RCC 7860 (cell line): ENCODE measurements at places on chromosomes 7 and 10.

- peak; percentile 45 for DNase-seq
Measured at GRCh38 chr7:156816943-156817572, 75.9 kb downstream of the LMBR1 start.

- DNase-seq = no peak
Measured at GRCh38 chr7:150897502-150898474, 45.5 kb downstream of the AOC1 start.

GRCh38 chr10:124944982-124945381, 3.1 kb downstream of the ZRANB1 start:
- no peak for DNase-seq

GRCh38 chr10:14571866-14572507, 202.7 kb downstream of the FAM107B start:
- DNase-seq = no peak

- peak; percentile 65 for DNase-seq
Measured at GRCh38 chr10:110358869-110359629, 54.3 kb upstream of the SMNDC1 start.

DNA sequence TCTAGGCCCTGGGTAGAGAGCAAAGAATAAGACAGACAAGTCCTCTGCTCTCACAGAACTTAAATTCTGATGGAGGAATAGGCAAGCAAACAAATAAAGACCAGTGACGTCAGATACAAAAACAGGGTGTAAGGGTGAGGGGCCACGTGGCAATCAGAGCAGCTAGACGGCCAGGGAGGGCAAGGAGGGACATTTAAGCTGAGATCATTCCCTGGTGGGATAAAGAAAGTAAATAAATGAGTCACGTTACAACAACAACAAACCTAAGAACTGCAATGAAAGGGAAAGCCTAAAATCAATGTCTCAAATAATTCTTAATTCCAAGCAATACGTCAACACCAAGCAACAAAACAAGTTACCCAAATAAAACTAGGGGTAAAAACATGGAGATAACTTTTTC, 21.8 kb downstream of the STN1 start:
- DNase-seq = no peak

DNA sequence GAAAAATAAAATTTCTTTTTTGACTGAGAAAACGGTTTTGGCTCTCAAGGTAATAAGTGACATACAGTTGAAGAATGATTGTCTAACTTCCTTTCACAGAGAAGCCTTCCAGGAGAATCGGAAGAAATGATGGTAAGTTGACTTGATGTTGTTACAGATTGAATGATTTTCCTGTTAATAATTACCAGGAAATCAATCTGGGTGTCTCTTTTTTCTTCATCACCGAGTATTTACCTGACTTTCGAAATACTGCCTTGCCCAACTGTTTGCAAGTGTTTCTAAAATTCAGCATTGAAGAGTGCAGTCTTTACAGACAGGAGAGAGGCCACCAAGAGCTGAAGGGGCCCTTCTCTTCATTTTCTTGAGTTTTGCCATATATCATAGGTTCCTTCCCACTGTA, 4.0 kb downstream of the ITIH2 start:
- peak; percentile 30 for DNase-seq

DNA sequence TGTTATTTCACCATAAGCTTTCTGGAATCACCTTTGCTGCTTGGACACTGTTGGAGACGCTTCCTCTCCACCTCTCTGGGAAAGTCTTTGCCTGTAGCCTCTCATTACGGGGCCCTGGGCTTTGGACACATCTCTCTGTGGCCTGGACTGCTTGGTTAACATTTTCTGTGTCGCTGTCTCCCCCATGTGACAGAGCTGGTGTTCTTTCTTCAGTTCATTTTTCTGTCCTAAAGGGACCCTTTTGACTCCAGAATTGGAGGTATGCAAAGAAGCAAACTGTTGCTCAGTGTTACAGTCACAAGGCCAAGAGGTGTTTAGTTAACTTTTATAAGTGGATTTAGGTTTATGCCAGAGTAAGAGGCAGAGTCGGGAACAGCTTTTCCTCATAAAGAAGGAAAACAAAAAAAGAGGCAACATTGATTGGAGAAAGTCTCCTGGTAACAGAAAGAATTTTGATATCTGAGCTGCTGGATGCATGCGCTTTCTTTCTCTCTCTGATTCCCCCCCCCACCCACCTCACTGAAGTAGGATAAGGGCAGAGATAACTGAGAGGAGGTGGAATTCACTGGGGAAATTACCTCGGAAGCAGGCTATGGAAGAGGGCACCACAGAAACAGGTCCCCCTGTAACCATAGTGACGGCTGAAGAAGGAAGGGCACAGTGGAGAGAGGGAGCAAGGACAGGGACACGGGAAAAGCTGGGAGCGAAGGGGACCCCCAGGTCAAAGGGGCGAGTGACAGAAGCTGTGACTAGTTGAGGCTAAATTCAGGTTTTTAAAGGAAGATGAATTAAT, 57.8 kb downstream of the LGI1 start:
- DNase-seq = no peak

- DNase-seq = no peak
Measured at GRCh38 chr7:100693312-100694097, 545 bp downstream of the GIGYF1 start.

DNA sequence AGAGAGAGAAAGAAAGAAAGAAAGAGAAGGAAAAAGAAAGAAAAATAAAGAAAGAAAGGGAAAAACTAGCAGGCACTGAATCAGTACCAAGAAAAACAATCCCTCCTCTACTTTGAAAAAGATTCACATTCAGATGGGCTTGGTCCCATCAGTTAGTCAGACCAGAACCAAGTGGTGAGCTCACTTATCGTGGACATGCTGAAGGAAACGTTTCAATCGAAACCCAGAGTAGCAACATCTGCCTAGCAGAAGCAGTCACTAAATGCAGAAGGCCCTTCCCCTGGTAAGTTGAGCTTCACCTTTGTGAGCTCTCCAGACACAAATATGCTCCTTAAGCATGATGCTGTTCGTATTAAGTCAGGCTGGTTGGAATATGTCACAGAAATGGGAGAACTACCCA, 167.7 kb downstream of the TRIL start:
- DNase-seq = no peak

GRCh38 chr7:88795553-88795952, at the start of gene TEX47:
TEX47 (minus strand) TSS chr7:88795737; CDS start chr7:88794942, 795 bp downstream.
- no peak for DNase-seq

GRCh38 chr7:83155407-83155806, 7.3 kb downstream of the PCLO start:
- no peak for DNase-seq

- DNase-seq = no peak
Measured at GRCh38 chr7:95609277-95609971, 13.1 kb upstream of the PDK4 start.

DNA sequence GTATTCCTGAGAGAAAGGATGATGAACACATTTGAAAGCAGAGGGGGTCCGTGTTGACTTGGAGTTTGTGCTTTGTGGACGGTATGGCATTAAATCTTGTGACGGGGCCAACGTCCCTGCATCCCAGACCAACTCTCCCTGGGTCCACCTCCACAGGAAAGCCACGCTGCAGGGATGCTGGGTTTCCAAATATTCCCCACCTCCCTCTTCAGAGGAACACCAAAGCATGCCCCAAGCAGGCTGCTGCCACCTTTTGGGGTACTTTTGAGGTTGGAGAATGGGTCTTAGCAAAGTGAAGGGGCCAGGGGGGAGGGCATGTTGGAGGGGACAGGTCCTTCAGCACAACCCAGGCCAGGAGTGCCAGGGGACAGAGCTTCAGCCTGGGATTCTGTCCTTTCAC, 504.4 kb downstream of the TCERG1L start:
- no peak for DNase-seq

- DNase-seq = no peak
Measured at GRCh38 chr10:124329362-124329761, 89.4 kb downstream of the OAT start.

DNA sequence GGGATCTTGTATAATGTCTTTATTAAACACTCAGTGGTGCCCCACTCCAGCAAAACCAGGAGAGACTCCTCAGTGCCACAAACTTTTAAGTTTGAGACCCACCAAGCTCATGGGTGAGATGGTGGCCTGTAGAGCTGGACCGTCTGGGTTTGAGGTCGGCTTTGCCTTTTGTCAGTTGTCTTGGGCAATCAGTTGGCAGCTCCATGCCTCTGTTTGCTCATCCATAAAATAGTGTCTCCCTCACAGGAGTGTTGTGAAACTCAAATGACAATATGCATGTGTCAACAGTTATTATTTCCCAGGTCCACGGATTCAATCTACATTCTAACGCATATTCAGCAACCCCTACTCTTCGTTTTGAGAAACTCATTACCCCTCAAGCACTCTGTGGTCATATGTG, 367.8 kb upstream of the C7orf33 start:
- DNase-seq = no peak

- peak; percentile 59 for DNase-seq
Measured at GRCh38 chr7:33982425-33982786, 77.1 kb downstream of the BMPER start.

DNA sequence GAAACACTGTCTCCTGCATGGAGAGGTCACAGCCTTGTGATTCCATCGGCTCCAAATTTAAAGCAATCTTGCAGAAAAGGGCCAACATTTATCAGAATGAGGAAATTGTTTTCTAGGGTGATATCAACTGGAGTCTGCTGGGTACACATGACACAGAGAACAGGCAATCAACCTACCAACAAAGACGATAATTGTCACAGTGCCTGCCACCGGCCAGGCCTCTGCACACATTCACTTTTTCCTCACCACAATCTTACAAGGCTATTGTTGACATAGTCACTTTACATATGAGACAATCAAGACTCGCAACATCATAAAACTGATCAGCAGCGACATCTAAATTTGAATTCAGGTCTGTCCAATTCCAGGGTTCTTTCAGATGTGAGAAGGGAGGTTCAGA, 189.4 kb downstream of the KCNMA1 start:
- DNase-seq = no peak

DNA sequence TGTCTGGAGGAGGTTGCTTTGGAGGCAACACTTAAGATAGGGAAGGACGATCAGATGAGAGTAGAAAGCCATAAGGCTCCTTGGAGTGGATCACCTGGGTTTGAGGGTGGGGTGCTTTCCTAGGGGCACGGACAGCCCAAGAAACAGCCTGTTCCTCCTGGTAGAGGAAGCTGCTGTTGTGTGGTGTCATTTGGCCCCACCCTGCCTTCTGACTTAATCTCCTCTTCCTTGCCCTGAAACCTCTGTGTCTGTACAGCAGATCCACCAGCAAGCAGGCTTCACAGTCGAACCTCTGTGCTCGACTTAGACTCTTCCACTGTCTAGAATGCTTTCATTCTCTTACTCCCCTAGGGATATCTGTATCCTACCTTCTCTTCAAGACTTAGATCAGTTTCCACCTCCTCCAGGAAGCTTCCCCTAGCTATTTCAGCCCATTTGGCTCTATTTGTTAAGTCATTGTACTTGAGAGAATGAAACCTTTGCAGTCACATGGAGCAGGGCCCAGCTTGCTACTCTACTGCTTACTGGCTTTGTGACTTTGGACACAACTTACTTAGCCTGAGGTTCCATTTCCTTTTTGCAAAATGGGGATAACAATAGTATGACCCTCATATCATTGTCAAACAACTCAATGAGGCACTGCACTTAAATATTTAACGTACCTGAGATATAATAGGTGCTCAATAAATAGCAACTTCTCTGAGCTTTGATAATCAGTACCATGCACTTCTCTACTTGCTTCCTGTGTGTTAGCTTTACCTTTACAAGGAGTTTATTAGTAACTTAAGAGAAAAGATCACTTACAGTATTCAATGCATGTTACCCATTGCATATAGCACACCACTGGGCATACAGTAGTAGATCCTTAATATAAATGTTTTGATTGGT, 5.0 kb downstream of the MXI1 start:
- DNase-seq = no peak

- DNase-seq = peak; percentile 99
Measured at GRCh38 chr7:137978464-137979237, 23.2 kb downstream of the CREB3L2 start.

- DNase-seq = peak; percentile 55
Measured at GRCh38 chr10:17910125-17910789, 41.5 kb upstream of the SLC39A12 start.

GRCh38 chr7:54242776-54243175, 299.4 kb upstream of the VSTM2A start:
- DNase-seq = no peak

DNA sequence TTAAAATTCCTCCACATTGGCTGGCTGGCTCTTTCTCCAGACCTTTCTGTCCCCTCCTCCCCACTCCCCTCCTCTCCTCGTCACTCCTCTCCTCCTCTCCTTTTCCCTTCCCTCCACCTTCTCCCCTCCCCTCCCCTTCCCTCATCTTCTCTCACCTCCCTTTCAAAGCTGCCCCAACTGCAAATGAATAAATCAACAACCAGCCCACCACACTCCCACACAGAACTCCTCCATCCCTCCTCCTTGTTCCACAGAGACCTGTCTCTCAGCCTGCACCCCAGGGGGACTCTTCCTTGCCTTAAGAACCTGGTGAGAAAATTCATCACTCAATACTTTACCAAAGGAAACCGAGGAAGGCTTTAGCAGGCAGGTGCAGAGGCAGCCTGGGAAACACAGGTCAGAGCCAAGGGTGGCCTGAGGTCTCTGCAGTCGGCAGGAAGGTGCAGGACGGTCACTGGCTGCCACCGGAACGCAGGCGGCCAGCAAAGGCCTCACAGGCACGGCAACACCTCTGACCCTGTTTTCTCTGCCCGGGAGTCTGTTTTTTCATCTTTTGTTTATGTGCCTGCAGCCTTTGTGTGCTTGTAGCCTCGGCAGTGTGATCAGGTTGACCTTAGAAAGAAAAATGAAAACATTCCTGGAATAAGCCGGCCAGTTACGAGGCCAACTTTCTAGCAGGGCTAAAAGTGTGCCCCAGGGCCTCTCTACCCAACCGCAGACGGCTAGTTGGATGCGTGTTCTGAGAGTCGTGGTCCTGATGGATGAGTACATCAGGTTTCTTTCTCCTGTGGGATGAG, 207.6 kb upstream of the KLF6 start:
- DNase-seq = no peak

GRCh38 chr10:123821136-123821535, 70.5 kb downstream of the CPXM2 start:
- DNase-seq = no peak

DNA sequence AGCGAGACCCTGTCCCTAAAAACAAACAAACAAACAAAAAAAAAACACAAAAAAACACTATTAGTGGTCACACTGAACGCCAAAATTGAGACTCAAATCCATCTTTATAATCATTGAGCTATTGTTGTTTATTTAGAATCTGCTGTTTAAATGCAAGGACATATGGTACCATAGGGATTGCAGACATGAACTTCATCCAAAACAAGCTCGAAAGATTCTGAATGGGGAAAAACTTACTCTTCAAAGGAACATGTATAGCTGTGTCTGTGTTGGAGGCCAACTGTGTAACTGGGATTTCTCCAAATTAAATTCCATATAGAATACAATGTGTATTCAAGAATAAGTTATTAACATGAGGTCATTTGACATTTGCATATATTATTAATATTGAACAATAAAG, 74.7 kb upstream of the GPR158 start:
- DNase-seq = no peak

- no peak for DNase-seq
Measured at GRCh38 chr7:126973066-126973465, 279.7 kb downstream of the GRM8 start.

- DNase-seq = peak; percentile 73
Measured at GRCh38 chr10:34813626-34814222, 1.4 kb downstream of the PARD3 start.
